Stimulated activated CD4-positive, alpha-beta T cell treated with anti-CD3 and anti-CD28 coated beads, Interleukin-2, amount 100 ng/mL, for 24 hours (primary cell): ENCODE measurements at places on chromosomes 5 and 9.

GRCh38 chr5:6218116-6218515 lies 160.2 kb downstream of the MED10 start:
- no peak for DNase-seq

- no peak for DNase-seq
These were observed 678.3 kb upstream of the CHD1 start for GRCh38 chr5:99607124-99607523.

GRCh38 chr5:54902791-54903473 lies 82.5 kb downstream of the ESM1 start:
- peak; percentile 48 for DNase-seq

- no peak for DNase-seq
These were observed 136.7 kb upstream of the NFIL3 start for GRCh38 chr9:91560301-91560700.

- DNase-seq, result peak; percentile 31
These were observed 131.9 kb downstream of the UGCG start for GRCh38 chr9:112028242-112029221.

DNA sequence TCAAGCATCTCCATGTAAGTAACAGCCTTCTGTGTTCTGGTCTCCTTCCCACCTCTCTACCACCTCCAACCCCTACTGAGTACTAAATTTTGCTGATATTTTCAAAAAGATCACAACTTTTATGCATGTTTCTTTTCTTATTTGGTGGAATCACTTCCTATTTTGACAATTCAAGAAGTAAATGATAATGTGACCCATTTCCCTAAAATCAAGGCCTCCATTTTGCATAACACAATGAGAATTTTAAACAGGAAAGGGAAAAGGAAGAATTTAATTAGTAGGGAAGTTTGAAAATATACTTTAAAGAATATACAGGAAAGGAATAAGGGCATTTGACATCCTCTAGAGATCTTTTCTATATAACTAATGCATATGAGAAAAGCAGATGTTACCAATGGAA lies 212.9 kb upstream of the RASA1 start:
- no peak for DNase-seq
